NCI-H460 (cell line): ENCODE measurements at places on chromosomes 6 and 20. TPM values are rescaled to one million over a fixed set of nuclear protein-coding genes. Genes with fewer than 3 reads are reported as not detected.

The ZNF165 gene
- total RNA-seq = 0.84 and 1.1 TPM in 2 replicates

The PACRG gene
- total RNA-seq = 0.15 TPM in 1 of 2 replicates, not detected in the other

The SYCP2 gene
- 1.3 and 2.6 TPM in 2 replicates for total RNA-seq

- DNase-seq = no peak
Measured at GRCh38 chr6:144856622-144857021, 571.5 kb downstream of the UTRN start.

GRCh38 chr6:135440087-135440792 is 57.3 kb downstream of the AHI1 start:
- no peak for DNase-seq

- DNase-seq = peak; percentile 2
Measured at GRCh38 chr20:12570371-12570770, 438.4 kb upstream of the SPTLC3 start.

GRCh38 chr6:119171088-119171841 is 92.8 kb upstream of the FAM184A start:
- no peak for DNase-seq

DNA sequence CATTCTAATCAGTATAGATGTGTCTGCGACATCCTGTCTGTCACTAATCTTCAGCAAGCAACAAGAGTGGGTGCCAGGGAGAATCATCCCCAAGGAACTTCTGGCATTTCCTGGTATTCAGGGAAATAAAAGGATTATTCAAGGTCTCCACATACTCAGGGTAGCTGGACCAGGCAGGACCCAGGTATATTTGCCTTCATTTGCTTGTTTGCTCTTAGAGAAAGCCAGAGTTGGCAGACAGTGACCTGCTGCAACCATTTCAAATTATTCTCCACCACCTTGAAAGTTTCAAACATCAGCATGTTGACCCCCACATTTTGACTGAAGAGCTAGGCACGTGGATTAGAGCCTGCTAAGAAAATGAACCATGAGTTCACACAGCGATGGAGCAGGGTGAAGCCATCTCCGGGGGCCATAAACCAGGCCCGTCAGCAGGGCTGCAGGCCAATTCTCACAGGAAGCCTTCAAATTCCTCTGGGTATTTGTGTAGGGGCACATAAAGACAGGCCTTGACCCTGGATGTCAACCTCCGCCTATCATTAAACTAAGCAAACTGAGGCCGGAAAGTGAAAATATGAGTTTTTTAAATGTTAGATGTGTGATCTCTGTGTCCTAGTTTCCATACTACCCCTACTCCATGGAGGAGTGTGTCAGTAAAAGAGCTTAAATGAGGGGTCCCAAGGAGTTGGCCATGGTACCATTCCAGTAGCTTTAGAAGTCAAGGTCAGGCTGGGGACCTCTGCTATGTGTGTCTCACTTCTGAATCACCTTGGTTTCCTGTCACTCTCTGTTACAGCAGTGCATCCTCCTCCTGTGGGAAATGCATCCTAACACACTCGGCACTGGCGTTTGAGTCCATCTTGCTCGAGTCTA is 32.9 kb downstream of the TRAM2 start:
- DNase-seq = peak; percentile 45

GRCh38 chr20:18715564-18715963 is 98.0 kb upstream of the SCP2D1 start:
- DNase-seq = no peak
